ENCODE measurements at places on chromosomes 16 and 17.
A peak's percentile ranks its signal among the peaks of the same experiment; 100 is the strongest.

DNA sequence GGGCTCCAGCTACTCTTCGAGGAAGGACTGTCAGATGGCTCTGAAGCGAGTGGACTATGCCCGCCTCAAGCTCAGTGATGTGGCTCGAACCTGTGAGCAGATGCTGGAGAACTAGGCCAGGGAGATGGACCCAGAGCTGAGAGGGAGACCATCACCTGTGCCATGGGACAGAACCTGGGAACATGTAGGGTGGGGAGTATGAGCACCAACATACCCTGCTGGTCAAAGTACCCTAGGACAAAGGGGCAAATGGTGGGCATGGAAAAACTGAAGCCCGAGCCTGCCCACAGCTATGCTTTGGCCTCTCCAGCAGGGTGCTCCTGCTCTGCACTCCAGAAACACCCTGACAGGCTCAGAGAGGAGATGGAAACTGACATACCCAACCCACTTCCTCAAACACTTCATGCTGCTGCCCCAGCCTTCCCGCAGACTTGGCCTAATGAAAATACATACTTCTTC, 1.9 kb downstream of the MED11 start:
- DNase-seq: no peak

DNA sequence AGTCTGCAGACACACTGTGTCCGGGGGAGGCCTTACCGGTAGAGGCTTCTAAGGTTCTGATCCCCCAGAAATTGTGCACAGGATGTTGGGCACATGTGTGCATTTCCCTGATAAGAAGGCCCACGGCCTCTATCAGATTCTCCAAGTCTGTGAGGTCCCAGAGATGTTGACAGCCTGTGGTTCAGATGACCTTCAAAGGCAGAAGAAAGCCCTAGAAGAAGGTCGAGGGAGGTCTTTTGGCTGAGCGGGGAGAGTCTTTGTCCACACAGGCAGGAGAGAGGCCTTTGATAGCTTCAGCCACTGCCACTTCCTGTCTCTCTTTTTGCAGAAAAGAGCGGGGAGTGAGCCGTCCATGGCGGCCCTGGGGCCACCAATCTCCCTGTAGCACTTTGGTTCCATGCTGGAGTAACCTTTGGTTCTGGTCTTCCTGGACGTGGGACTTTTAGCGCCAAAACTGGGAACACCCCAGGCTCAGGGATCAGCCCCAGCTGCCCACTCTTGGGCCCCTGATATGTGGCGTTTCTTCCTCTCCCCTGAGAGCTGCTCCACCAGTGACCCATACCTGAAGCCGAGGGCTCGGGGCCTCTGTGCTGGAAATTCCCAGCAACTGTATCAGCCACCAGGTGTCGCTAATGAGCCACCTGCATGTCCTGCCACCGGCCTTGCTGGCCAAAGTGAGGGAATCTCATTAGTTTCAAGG, 28.1 kb upstream of the LGALS9 start:
- DNase-seq: peak; percentile 21

- no peak for DNase-seq
Measured at GRCh38 chr17:70492368-70492767, 323.0 kb downstream of the KCNJ2 start.

- DNase-seq: no peak
Measured at GRCh38 chr16:19835968-19836421, 48.7 kb downstream of the GPRC5B start.
